ENCODE measurements at places on chromosomes 1 and 21.
A peak's percentile ranks its signal among the peaks of the same experiment; 100 is the strongest.

- peak; percentile 97 for DNase-seq
These were observed 43.0 kb downstream of the SLC9A1 start for GRCh38 chr1:27111626-27112573.

GRCh38 chr21:31577271-31577670 lies 82.2 kb upstream of the SOD1 start:
- no peak for DNase-seq

DNA sequence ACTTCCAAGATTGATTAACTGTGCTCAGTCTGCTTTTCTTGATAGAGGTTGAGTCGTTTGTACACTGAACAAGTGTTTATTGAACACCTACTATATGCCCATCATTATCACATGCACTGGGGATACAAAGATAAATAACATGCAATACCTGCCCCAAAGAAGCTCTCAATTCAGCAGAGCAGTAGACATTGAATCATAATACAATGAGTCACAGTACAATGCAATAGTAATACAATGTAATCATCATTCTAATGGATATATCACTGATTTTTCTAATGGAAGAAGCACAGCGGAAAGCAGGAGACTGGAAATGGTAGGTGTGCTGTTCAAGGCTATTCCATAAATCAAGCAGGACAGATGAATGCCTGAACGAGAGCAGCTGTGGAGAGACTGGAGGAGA lies 3.7 kb upstream of the SEC16B start:
- DNase-seq = no peak

GRCh38 chr1:187928288-187928687 lies 1099.5 kb downstream of the PLA2G4A start:
- DNase-seq = peak; percentile 9

DNA sequence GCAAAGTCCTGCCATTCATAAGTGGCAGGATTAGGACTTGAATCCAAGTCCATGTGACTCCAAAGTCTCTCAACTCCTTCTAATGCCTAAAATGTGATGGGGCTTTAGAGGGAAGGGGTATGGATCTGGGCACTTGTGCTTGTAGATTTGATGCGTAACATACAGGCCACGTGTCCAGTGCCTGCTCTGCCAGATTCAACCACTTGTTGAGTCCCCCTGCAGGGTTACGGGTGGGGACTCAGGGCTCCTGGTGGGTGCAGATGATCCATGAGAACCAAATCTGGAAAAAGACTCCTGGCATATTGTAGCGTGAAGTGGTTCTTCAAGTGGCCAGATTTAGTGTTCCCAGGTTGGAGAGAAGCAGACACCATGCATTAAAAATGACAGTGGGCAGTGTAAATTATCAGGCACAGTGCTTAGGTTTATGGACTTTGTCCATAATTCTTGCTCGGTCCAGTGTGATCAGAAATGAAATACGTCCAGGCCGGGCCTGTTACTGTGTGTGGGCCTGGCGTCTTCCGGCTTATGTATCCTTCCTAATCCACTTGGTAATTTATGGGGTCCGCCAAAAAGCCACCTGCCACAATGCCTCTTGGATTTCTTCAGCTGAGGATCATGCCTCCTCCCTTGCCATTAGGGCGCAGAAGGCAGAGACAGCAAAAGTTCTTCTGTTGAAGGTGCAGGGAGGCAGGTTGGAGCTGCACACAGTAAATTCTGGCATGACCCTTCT lies 51.2 kb upstream of the LRP8 start:
- no peak for DNase-seq

GRCh38 chr1:70887936-70888335 lies 159.7 kb downstream of the PTGER3 start:
- no peak for DNase-seq

GRCh38 chr1:30525971-30526651 lies 197.3 kb downstream of the MATN1 start:
- DNase-seq = peak; percentile 57

GRCh38 chr1:152725261-152725660 lies 17.3 kb downstream of the LCE4A start:
- no peak for DNase-seq

DNA sequence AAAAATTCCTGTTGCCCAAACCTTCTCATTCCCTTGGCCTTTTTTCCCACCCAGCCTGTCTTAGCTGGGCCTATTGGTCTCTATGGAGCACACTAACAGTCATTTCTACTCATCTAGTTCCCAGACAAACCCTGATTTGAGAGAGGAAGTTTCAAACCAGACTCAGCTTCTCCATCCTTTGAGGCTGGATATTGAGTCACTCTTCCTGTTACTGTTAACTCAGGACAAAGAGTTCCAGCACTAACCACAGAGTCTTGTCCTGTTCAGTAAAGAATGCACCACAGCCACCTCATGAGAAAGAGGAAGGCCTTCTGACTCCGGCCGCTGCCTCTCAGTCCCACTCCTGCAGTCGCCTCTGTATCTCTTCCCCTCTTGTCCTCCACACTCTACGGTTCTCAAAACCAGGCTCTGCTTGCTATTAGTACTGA lies 137.8 kb downstream of the PTPRC start:
- peak; percentile 27 for DNase-seq
